ENCODE measurements at places on chromosomes 5 and 9.
A peak's percentile ranks its signal among the peaks of the same experiment; 100 is the strongest.

- DNase-seq: no peak
Measured at GRCh38 chr9:1051584-1052275, 1.6 kb downstream of the DMRT2 start.

GRCh38 chr9:78884611-78885150 lies 587.8 kb downstream of the PSAT1 start:
- no peak for DNase-seq

DNA sequence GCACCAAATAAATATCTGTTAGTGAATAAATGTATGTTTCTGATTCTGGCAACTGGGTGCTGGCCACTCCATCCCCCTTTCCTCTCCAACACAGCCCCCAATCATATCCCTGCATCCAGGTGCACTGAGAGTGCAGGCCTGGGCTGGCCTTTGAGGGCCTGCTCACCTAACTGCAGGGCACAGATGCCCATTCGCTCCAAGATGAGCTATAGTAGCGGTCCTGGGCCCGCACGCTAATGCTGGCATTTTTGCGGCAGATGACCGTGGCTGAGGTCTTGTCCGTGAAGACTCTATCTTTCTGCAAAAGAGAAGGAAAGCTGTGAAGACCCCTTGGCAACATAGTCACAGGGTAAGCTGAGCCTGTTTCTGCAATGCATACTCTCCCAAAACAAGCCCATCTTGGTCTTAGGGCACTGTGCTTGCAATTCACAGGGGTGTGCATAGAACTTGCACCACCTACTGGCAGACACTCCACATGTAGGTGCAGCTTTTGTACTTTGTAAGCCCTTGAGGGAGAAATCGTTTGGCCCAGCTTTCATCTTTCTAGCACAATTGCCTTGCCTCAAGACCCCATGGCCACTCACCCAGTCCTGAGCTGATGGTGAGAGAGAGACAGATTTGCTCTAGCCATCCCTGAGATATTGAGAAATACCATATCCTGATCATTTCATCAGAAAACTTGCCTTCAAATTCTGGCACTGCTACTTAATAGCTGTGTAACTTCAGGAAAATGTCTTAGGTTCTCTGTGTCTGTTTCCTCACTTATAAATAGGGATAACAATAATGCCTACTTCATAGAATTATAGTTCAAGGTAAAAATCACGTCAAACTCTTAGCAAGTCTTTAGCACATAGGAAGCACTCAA lies 13.5 kb downstream of the IL12B start:
- DNase-seq: peak; percentile 40

- no peak for DNase-seq
Measured at GRCh38 chr9:87040410-87041009, 93.2 kb upstream of the GAS1 start.

GRCh38 chr5:113054899-113055298 lies 78.3 kb downstream of the DCP2 start:
- no peak for DNase-seq

GRCh38 chr9:129525656-129526196 lies 95.2 kb downstream of the C9orf50 start:
- DNase-seq: no peak

- no peak for DNase-seq
Measured at GRCh38 chr9:110142868-110143481, 65.0 kb downstream of the C9orf152 start.

DNA sequence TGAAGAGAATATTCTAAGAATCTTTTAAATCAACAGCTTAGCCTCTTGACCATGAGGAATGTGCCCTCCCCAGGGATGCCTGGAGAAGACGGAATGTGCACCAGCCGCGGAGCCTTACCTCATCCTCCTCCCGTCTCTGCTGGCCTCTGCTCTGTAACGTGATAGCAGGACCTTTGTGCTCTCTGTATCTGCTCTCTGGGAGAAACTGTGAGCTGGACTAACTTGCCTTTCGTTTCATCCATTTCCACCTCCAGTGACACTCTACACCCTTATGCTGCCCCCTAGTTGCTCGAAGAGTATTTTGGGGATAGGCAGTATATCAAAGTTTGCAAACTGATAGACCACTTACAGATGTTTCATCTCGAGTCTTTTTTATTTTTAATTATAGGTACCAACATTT lies 141.4 kb downstream of the NPR3 start:
- DNase-seq: no peak

DNA sequence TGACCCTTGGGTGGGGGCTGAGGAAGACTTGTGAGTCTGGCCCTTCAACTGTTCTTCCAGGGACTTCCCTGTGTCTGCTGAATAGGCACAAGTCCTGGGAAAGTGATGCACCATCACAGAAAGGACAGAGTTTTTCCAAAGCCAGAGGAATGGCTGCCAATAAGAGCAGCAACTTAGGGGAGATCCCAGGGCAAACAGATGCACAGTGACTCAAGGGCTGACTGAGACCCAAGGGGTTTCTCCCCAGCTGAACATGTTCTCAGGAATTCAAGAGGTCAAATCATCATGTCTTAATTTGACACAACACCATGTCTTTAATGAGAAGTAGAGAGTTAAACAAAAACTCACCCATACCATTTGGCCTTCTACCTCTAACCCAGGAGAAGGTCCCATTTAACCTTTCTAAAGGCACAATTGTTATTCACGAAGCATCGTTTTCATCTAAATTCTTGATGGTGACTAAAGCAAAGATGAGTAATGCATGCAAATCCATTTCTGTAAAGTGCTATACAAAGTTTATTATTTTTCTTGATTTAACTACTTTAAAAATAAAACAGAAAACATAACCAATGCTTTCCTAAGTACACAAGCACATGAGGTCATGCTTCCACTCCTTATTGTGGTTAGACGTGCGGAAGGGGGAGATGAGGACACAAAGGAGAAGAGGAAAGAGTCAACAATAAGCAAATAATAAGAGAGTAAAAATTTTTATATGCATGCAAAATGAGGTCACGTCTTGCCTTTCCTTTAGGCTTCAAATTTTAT lies 324.1 kb downstream of the PLK2 start:
- DNase-seq: no peak

All from CD4-positive, alpha-beta T cell treated with Interleukin-6 at 100 ng/mL for 8 hours (primary cell).